ENCODE measurements at places on chromosomes 16 and 17.

- peak; percentile 97 for DNase-seq
Measured at GRCh38 chr17:16589097-16589969, 20.3 kb upstream of the ZNF287 start.

DNA sequence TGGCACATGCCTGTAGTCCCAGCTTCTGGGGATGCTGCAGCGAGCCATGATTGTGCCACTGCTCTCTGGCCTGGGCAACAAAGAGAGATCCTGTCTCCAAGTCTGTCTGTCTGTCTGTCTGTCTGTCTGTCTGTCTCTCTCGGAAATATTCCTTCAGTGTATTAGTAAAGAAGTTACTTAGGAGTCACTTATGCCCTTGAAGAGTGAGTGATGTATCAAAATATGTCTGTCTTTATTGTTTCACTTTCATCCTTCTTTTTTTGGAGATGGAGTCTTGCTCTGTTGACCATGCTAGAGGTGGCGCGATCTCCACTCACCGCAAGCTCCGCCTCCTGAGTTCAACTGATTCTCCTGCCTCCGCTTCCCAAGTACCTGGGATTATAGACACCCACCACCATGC lies 410.5 kb downstream of the WWOX start:
- DNase-seq = no peak

- DNase-seq = peak; percentile 47
Measured at GRCh38 chr16:4846503-4846900, 586 bp downstream of the GLYR1 start.

GRCh38 chr16:67954421-67955196 lies 10.7 kb upstream of the LCAT start:
- DNase-seq = no peak

DNA sequence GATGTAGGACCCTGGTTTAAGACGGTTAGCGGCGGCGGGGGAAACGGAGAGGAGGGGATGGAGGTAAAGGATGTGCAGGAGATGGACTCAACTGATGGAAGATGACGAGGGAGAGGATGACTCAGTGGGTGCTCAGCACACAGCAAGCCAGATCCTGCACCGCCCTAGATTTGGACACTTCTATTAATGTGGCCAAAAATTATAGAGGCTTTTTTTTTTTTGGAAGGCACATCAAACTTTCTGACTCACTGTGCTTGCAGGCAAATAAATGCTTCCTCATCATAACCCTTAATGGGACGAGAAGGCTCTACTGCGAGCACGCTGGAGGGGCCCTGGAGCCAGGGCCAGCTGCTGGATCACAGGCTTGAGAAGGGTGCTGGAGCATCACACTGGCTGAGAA lies 36.0 kb downstream of the RTN4RL1 start:
- no peak for DNase-seq

DNA sequence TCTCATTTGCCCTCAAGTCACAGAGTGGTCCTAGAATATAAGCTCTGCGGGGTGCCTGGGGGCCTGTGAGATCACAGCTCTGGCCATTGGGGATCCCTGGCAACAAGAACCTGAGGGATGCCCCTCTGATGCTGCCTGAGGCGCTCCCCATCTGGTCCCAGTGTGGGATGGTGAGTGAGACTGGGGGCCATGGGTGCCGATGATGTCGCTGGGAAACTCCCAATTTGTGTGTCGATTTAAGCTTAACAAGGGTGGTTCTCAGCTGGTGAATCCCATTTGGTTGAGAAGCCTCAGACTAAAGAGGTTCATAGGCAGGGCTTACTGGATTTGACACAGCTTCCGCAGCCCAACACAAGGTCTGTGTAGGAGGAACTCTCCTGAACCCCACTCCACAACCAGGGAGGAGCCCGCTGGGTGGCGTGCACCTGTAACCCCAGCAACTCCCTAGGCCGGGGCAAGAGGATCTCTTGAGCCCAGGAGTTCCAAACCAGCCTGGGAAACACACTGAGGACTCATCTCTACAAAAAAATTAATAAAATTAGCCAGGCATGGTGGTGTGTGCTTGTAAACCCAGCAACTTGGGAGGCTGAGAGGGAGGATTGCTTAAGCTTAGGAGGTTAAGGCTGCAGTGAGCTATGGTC lies 63.7 kb upstream of the SIAH1 start:
- no peak for DNase-seq

- no peak for DNase-seq
Measured at GRCh38 chr17:522919-523318, 170.3 kb upstream of the RPH3AL start.

GRCh38 chr16:76265434-76266045 lies 11.7 kb upstream of the CNTNAP4 start:
- DNase-seq = peak; percentile 46
